AG04449 (cell line): ENCODE measurements at places on chromosomes 1 and 21.

GRCh38 chr1:94907136-94907535 lies 19.8 kb downstream of the CNN3 start:
- no peak for DNase-seq

- DNase-seq, result no peak
Measured at GRCh38 chr1:10432910-10433700, 2.9 kb downstream of the CENPS start.

DNA sequence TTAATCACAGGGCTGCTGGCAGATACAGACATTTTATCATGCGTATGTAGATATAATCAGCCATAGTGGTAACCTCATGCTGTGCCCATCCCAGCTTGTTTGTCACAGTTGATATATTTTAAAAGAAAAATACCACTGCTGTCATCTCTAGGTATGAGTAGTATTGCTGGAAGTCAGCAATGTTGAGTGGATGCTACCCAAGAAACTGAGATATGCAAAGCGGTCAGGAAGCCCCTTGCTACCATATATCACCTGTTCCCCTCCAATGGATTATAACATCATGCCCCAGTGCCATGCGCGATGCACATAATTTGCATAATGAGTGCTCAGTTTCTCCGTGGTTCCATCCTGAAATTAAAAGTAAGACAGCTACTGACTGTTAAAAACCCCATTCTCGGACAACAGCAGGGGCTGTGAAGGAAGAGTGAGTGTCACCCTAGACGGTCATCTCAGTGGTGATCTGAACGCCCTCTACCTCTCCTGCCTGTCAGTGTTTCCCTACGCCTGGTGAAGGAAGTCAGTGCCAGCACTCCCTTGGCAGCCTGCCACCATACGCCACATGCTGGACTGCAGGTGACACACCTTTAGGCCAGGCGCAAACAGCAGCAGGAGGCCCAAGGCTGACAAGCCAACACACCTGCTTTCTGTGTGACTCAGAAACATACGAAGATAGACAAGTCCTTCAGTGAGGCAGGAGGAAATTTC lies 2.7 kb downstream of the IL10RB start:
- DNase-seq, result no peak

DNA sequence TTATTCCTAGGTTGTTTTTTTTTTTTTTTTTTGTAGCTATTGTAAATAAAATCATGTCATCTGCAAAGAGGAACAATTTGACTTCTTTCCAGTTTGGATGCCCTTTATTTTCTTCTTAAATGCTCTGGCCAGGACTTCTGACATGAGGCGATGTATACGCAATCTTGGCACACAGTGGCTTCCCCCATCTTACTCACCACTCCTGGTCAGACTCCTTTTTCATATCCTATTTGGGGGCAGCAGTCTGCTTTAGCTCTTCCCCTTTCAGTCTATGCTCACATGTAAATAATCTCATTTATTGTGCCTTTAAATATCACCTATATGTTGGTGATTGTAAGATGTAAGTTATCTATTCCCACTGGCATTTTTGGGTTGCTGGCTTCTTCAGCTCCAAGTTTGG lies 56.1 kb downstream of the SLAMF6 start:
- DNase-seq, result no peak

- no peak for DNase-seq
Measured at GRCh38 chr1:89089962-89090361, 25.0 kb upstream of the GBP1 start.

DNA sequence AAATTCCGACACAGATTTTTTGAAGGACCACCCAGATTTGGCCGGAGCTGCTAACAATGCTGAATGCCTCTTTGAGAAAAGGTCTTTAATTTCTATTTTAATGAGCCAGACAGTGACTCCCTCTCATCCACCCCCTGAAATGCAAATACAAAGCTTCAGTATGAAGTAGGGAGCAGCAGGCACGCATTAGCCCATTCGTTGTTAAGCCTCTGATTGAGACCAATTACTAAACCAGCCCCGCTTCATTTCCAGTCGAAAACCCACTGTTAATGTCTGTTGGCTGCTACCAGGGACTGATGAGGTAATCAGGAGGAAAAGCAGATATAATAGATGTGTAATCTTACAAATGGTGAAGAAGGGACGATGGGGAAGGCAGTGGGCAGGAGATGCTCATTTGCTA lies 4.8 kb upstream of the C8A start:
- no peak for DNase-seq

DNA sequence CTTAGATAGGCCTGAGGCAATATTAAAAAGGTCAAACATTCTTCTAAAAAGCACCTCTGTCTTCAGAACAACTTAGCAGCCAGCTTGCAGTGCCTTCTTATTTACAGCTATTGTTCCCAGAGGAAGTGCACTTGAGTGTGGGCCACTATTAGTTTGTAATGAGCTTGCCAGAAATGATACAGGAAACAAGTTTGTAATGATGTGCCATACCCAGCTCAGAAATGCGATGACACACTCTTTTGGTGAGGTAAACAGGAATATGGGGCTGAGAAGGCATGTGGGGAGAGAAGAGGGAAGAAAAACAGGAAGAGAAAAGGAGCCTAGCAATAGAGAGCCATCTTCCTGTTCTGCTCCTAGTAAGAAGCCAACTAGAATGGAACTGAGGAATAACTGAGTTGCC lies 295.4 kb downstream of the AGBL4 start:
- DNase-seq, result no peak

- no peak for DNase-seq
Measured at GRCh38 chr1:40381268-40382107, 8.0 kb downstream of the SMAP2 start.

DNA sequence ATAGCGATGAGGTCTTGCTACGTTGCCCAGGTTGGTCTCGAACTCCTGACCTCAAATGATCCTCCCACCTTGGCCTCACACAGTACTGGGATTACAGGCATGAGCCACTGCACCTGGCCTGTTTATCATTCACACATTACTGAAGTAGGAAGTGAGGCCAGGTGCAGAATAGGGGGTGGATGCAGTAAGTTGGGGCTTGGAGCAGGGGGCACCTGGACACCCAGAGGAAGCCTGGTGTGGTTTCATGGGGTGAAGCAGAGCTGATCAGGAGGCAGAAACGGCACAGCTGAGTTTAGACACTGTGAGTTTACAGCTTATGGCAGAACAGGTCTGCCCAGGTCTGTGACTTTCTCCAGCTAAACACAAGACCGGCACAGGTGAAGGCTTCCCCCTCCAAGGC lies 4.9 kb downstream of the CDA start:
- DNase-seq, result no peak

DNA sequence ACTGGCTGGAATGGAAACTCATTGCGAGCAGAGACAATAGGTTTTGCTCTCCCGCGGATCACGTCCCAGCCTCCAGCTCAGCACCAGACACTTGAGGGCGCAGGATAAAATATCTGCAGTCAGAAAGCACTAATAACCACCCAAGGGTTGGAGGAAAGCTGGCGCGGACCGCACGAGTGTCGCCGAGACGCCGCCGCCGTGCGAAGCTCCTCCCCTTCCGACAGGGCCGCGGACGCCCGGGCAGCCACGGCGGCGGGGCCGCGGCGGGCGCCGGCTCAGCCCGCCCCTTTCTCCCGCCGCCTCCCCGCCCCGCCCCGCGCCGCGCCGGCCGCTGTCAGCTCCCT lies at the start of gene CMPK1:
Gene CMPK1, plus strand, starts transcription at position 213 of the 344 bp plus-strand sequence. CDS start 156 bp downstream, outside the sequence.
- no peak for DNase-seq

- no peak for DNase-seq
Measured at GRCh38 chr1:10598389-10598702, 123.6 kb downstream of the PEX14 start.

GRCh38 chr1:28437264-28437923 lies 67.9 kb downstream of the PHACTR4 start:
- DNase-seq, result peak; percentile 36

DNA sequence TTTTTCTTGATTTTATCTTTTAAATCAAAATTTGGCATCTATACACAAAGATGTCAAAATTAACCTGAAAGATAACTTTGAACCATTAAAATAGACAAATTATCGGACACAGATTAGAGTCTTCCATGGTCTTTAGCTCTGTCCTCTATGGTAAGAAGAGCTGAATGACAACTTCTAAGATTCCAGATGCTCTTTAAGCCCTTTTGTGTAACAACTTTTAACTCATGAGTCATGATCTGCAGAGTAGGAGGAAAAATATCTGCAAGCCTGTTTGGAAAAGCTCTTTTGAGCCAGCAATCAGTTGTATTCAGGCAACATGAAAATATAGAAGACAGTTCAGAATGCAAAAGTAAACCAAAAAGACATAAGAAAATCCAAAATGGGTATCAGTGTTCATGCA lies 37.8 kb downstream of the TTC13 start:
- peak; percentile 28 for DNase-seq

- no peak for DNase-seq
Measured at GRCh38 chr1:59593798-59594790, 220.7 kb upstream of the HOOK1 start.

DNA sequence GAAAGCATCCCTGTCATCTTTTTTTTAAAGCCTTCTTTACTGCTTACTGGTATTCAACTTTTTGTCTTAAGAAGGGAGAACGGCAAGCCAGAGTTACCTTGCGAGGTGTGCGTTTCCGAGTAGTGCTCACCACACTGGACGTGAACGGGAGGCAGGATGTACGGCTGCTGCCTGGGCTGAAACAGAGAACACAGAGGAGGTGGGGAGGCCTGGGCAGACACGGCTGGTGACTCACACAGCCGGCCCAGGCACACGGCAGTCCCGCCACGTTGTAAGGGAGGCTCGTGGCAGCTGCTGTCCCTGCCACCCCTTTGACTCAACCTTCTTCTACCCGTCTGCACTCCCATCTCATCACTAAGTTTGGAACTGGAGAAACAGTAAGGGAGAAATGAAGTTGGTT lies 105.8 kb downstream of the SMYD2 start:
- DNase-seq, result no peak

GRCh38 chr1:44119525-44119924 lies 904 bp downstream of the KLF17 start:
- no peak for DNase-seq

DNA sequence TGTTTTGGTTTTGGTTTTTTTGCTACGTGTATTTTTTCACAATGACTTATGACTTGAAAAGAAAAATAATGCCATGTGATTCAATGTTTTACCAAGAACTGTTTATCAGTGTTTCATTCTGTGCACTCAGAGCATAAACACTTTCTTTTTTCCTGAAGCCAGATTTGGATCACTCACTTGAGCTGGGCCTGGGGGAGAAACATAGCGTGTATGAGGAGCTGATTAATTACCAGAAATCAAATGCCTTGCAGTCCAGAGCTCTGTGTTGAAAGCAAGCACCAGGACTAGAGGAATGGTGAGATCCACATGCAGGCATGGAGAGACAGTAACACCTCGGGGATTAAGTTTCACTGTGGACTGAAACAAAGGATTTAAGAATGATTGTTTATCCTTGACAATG lies 642.1 kb upstream of the ADGRL2 start:
- DNase-seq, result no peak

GRCh38 chr1:169894424-169895145 lies 889 bp upstream of the SCYL3 start:
- DNase-seq, result no peak

- no peak for DNase-seq
Measured at GRCh38 chr1:184219883-184220282, 166.9 kb upstream of the C1orf21 start.

GRCh38 chr21:32298148-32298559 lies 501 bp upstream of the MRAP start:
- no peak for DNase-seq

DNA sequence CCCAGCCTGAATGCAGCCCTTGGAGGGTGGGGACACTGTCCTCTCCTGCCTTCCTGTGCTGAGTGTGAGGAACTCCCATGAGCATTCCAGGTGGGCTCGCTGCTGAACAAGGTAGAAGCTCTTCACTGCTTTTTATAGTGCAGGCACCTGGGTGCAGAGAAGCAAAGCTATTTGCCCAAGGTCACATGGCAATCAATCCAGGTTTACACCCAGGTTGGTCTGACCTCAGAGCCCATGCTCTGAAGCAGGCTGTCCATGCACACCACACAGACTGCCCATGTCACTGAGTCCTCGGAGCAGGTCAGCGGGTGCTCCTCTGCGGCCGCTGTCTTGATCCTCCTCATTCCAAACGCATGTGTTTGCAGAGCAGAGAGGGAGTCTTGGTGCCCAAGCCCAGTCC lies 323.4 kb upstream of the VAMP3 start:
- no peak for DNase-seq

DNA sequence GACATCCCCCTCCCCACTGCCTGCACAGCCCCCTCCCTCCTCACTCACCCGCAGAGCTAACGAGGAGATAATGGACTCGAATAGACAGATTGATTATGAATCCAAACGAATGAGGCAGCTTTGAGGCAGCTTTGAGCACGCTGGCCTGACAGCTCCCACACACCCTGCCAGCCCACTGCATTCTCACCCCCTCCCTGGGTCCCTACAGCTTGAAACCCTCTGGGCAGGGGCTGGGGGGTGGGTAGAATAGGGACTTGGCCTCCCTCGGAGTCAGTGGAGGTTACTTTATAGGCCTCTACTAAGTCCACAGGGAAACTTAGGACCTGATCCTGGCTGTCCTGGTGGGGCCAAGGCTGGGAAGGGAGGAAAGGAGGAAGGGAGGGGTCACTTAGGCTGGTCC lies 1.9 kb downstream of the NTRK1 start:
- DNase-seq, result no peak

DNA sequence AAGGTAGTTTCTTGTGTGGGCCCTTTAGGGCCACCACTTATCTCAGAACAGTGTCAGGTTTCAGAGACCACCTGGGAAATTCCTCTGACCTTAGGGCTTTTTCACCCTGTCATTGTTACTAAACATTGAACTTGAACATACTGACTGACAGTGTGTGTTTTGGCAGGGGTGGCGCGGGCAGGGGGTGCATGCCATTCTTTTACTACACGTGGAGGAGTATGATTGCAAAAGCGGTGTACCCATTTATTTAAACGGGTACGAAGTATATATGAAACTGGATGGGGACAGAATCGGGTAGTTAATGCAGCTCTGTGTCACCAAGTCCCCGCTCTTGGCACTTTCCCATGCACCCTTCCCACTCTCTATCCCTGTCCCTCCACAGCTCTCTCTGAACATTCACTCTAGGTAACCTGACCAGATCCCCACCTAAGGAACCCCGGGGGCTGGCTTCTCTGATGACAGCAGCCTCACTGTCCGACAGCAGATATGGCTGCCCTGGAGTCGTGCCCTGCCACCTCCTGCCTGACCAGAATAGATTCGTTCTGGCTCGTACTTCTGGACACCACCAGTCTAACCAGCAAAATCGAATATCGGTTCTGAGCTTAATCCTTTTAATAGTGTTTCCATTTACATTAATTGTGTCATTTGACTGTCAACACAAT lies 51.3 kb downstream of the NFASC start:
- no peak for DNase-seq

GRCh38 chr1:10986525-10986890 lies 25.9 kb upstream of the TARDBP start:
- no peak for DNase-seq

GRCh38 chr1:244054247-244054923 lies 3.3 kb downstream of the ZBTB18 start:
- no peak for DNase-seq

- no peak for DNase-seq
Measured at GRCh38 chr1:153509729-153510354, 25.9 kb downstream of the S100A6 start.

- DNase-seq, result peak; percentile 38
Measured at GRCh38 chr1:55854911-55855310, 639.7 kb upstream of the USP24 start.

- DNase-seq, result no peak
Measured at GRCh38 chr1:203381151-203381751, 30.3 kb upstream of the FMOD start.

- DNase-seq, result no peak
Measured at GRCh38 chr1:193676996-193677549, 490.7 kb upstream of the B3GALT2 start.
